ENCODE measurements at places on chromosomes 2 and 18.

DNA sequence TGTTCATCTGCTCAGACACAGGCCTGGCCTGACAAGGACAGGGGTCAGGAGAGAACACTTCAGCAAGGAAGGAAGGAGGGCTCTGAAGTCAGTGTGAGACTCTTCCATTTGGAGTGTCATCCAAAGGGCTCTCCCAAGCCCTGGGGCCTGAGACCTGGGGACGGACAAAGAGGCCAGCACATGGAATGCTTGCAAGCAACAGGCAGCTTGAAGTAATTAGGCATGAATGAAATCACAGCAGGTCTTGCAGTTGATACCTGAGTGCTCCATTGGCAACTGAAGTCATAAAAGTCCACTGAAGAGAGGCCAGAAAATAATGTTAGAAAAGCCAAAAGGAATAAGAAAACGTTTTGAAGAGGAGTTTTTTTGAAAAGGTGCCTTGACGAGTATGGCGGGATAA lies 231.7 kb downstream of the VAPA start:
- no peak for DNase-seq

DNA sequence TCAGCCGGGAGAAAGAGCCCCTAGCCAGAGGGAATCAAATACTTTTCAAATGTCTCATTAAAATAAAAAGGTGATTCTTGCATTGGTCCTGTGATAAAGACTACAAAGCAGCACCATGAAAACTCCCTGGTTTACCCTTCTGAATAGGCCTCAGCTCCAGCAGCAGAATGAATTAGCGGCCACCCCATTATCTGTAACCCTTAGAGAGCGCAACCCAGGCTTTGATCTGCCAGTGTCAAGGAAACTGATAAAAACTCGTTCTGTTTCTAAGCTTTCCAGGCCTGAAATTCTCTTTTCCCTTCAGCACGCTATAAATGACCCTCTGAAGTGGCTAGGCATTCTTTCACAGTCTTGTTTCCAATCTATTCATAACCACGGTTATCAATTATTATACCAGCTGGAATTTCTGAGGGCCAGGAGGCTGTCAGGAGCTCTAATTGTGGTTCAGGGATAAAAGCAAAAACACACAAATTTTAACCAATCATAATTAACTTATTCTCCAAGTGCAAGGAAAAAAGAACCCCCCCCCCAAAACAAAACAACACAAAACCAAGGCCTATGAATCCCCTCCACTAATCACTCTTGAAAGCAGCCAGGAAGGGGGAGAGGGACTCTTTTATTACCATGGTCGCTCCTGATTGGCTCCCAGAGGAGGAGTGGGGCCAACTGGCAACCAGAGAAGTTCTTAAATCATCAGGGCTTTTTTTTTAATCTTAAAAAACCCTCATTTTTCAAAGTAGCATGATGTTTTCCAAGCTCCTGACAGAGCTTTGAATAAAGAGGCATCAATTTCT lies 258.9 kb downstream of the CYRIA start:
- no peak for DNase-seq

- DNase-seq, result no peak
Measured at GRCh38 chr2:62971936-62972335, 78.7 kb upstream of the OTX1 start.

DNA sequence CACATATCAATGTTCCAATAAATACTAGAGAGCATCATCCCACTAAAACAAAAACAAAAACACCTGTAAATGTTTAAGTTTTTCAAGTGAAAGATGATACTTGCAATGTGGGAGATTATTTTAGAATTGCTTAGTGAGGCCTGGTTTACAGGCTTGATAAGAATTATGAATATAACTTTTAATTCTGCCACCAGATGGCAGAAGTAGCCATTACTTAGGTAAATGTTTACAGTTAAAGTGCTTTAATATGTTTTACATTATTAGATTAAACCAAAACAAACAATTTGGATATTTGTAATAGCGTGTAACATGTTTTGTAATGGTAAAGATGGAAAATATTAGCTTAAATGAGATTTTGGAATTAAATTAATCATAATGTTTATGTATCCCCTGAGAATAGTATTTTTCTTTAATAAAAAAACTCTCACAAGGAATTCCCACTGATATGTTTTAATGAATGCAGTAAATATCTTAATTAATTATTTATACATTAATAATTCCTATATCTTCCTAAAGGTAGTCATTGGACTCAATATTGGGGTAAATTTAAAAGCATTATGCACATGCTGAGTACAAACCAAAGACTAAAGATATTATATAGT lies 522.0 kb downstream of the SPAG16 start:
- DNase-seq, result no peak

DNA sequence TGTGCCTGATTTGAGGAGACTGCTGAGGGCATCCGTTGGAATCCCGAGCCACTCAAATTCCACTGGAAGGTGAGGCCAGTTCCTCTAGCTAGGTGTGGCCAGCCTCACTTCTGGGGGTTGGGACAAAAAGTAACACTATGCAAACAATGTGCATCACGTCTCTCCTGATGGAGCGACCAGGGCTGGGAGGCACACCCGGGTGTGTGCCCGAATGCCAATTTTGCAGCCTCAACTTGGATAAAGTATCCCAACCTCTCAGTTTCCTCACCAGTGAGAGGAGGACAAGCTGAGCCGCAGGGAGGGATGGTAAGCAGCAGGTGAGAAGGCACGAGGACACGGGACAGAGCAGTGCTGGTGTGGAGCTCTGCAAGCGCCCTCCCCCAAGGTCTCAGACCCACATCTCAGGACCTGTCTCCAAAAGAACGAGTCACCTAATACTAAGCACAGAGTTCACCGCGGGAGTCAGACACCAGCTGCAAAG lies 218.3 kb downstream of the HAUS1 start:
- no peak for DNase-seq

- DNase-seq, result no peak
Measured at GRCh38 chr2:118425191-118425590, 336.9 kb downstream of the INSIG2 start.

GRCh38 chr18:26696786-26697185 lies 148.4 kb upstream of the KCTD1 start:
- DNase-seq, result no peak

- DNase-seq, result no peak
Measured at GRCh38 chr2:85846411-85846810, 42.4 kb downstream of the ST3GAL5 start.

DNA sequence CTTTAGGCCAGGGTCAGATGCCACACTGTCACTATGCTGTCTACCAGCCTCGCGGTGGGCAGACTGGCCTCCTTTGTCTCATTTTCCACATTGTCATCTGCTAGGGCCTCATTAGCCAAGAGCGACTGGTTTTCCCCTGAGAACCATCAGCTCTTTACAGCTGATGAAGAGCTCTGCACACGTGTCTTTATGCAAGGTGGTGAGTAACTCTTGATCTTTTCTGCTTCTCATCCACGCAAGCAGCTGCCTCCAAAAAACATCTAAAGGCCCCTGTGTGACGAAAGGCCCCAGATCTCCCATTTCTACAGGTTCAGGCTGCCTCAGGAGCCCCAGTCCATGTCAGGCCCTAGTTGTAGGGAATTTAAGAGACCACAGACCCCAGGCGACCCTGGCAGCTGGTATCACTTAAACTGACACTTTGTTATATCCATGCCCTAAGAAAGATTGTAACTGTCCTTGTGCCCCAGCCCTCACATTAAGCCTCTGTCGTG lies 52.9 kb downstream of the DPYSL5 start:
- no peak for DNase-seq

DNA sequence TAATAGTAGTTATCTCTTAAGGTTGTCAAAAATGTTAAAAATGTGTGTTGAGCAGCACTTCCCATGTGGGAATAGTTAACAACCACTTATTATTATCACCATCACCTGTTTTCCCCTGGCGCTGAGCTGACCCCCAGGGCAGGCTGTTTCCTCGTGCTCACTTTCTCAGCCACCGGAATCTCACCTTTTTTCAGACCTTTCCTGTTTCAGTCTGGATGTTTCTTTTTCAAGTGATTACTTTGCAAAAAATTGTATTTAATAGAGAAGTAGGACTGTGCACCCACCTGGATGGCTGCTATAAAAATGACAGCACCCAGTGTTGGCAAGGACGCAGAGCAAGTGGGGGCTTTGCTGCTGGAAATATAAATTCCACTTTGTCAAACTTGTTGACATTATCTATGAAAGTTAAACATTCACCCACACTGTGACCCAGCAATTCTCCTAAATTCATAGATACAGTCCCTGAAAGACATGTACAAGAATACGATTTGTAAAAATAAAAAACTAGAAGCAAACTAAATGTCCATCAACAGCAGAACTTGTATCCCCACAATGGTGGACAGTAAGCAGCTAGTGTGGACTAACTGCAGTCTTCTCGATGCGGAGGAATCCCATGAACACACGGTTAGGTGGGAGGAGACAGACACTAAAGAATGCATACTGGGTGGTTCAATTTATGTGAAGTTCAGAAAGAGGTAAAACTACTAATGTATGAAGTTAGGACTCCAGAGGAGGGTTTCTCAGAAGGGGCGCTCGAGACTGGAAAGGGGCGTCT lies 66.5 kb downstream of the SOWAHC start:
- DNase-seq, result no peak

DNA sequence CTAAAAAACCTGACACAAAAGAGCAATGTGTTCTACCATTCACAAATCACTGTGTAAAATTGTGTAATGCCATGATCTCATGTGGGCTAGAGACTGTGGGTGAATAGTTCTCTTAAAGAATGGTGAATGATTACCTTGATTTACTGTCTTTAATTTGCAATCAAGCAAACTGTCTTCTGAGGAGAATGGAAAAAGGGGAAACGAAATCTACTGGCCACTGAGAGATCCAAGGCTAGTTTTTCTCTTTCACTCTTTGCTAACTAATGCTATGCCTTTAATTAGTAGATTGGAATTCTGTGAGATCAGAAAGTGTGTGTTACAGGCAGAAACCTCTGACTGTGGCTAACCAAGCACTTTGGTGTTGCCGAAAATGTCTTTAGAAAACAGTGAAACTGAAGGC lies 422.7 kb downstream of the TGIF1 start:
- DNase-seq, result peak; percentile 17

DNA sequence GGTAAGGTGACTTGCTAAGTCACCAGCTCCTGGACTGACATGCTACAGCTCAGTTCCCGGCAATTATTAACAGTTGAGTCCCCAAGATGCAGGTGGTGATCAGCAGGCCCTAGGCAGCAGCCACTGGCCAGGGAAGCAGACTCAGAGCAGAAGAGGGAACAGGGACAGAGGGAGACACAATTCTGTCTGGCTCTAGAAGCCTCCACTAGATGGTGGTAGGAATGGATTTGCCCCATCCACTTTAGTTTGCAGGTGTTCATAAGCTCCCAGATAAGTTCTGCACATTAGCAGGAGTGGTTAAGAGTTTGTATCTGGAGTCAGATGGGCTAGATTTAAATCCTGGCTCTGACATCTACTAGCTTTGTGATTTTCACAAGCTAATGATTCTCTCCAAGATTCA lies 25.5 kb upstream of the SLC1A4 start:
- DNase-seq, result no peak

DNA sequence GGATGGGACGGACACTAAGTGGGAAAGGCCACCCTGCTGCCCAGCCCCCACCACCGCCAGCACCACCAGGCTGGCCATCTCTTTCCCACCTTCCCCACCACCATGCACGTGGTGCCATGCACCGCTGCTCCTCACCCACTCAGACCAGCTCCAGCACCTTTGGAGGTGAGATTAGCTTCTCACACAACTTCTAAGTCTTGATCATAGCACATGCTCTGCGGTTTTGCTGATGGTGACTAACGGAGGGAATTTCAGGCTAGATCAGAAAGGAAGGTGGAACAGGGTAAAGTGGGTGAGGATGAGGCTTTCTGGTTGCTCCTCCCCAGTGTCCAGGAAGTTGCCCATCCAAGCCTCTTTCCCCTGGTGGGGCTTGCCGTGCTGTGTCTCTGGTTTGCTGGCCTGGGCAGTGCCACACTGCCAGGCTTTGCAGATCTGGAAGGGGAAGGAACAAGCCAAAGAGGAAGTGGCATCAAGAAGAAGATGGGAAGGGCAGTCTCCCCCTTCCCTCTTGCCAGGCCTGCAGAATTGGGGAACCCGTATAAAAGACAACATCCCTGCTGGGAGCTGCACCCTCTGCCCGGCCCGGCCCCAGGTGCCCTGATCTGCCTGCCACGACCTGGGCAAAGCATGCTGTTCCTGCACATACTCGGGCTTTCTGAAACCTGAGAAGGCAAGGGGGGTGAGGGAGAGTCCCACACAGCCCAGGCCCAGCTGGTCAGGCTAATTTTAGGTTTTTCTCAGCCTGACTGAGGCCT lies 44.3 kb upstream of the CAB39 start:
- DNase-seq, result peak; percentile 80

GRCh38 chr2:134152045-134153010 lies 101.5 kb upstream of the MGAT5 start:
- DNase-seq, result peak; percentile 20

DNA sequence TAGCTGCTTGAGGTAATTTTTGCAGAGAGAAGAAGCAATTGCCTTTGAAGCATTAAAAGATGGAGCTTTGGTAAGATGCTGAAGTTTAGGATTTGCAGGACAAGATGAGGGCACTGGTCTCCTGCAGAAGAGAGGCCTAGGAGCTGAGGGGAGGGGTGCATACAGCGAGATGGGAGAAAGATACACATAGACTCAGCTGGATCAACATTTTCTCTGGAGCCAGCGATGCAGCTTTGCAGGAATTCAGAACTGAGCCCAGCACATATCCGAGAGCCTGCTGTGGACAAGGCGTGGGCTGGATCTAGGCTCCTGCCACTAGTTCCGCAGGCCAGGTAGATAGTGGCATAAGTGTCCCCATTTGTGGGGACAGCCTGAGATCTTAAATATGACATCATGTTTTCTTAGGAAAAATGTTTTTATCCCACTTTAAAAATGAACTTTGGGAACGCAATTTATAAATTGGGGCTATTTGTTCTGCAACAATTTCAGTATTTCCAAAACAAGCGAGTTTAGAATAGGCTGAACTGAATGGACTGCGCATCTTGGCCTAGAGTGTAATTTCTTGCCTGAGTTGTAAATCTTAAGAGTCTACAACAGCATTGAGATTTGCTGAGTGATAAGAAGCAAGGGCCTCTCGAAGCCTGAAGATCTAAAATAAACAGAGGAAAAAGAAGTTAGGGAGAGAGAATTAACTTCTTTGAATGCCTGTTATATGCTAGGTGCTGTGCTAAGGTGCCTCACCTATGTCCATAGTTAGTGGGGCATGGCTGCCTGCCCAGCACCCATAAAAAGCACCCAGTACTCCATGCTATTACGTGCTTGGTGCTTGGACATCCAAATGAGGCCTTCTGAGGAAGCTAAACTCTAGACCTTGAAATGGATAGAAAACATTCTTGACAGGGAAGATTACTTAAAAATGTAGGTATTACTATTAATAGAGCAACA lies 17.3 kb downstream of the GRHL1 start:
- DNase-seq, result no peak

DNA sequence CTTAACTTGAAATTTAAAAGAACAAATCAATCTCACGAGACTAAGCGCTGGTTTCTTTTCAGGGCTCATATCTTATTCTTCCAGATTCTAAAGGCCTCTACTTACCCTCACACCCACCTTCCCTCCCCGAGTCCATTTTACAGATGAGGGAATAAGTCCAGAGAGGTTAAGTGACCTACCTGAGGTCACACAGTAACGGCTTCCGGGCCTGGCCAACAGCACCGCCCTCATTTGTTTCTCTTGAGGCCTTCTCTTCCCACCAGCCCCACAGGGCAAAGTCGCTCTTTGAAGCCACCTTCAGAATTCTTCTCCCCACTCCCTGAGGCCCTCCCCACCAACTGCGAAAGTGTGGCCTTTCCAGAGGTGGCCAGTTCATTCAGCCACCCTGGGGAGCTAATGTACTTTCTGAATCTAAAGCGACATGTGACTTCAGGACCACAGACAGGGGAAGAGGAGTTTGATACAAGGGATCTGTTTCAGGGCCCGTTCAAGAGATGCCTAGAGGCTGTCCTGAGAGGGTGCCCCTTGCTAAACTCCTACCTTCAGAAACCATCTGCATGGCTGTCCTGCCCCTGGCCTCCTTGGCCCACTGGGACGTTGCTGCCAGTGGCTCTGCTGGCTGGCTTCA lies 275.3 kb downstream of the HAUS1 start:
- no peak for DNase-seq

All from CD14-positive monocyte (primary cell).